Activated T-cell treated with anti-CD3 and anti-CD28 coated beads, Interleukin-2, amount 50 U/mL, for 72 hours (primary cell): ENCODE measurements at places on chromosomes 7 and 10. TPM values are rescaled to one million over a fixed set of nuclear protein-coding genes. Genes with fewer than 3 reads are reported as not detected.

DNA sequence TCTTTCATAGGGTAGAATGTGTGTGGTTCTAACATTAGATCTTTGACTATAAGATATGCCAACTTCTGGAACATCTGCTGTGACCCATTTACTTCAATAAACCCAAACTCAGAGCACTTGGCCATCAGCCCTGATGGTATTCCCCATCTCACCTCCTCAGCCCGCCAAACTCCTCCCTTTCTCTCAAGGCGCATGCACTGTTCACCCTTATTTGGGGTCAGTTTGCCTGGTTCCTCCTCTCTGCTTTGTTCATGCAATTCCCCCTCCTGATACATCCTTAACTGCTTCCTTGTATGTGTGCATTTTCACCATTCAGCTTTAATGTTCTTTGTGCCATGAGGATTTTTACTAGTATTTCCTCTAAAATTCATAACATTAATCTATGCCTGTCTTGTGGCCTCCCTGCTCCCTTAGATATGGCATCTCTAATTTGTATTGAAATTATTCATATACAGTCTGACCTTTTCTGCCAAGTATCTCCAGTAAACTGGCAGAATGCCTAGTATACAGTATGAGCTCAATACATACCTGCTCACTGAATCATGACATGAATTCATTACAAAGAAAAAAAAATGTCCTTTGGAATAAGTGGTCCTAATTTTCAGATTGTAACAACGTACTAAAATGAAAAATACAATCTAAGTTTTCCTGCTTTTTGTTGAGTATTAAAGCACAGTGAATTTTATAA is 336.8 kb upstream of the IGFBP3 start:
- no peak overlapping the region for H3K27ac ChIP-seq
- no peaks in the 10 kb centered on the region for H3K27me3 ChIP-seq
- H3K36me3 ChIP-seq, result peaks cover 7% of the 10 kb centered on the region
- no peak for DNase-seq
- no peak overlapping the region for H3K4me3 ChIP-seq

GRCh38 chr10:21458126-21458871 is 67.2 kb downstream of the SKIDA1 start:
- H3K4me3 ChIP-seq, result no peak overlapping the region
- no peak overlapping the region for H3K27ac ChIP-seq
- no peaks in the 10 kb centered on the region for H3K36me3 ChIP-seq
- no peaks in the 10 kb centered on the region for H3K4me1 ChIP-seq
- no peak for DNase-seq

- peaks cover 67% of the 10 kb centered on the region for H3K4me1 ChIP-seq
- no peaks in the 10 kb centered on the region for H3K27me3 ChIP-seq
- peak overlapping the region; percentile 82 for H3K27ac ChIP-seq
- H3K36me3 ChIP-seq, result peaks cover 43% of the 10 kb centered on the region
- H3K4me3 ChIP-seq, result peak overlapping the region; percentile 61
- DNase-seq, result no peak
Measured at GRCh38 chr7:155681663-155682062, 37.2 kb downstream of the RBM33 start.

H2BK1 gene
- total RNA-seq, result 4.4 TPM

GRCh38 chr7:53596230-53596629 is 560.8 kb downstream of the POM121L12 start:
- H3K4me1 ChIP-seq, result no peaks in the 10 kb centered on the region
- no peaks in the 10 kb centered on the region for H3K27me3 ChIP-seq
- no peak overlapping the region for H3K4me3 ChIP-seq
- no peak overlapping the region for H3K27ac ChIP-seq

ASAH2 gene
- 0.60 TPM for total RNA-seq

DNA sequence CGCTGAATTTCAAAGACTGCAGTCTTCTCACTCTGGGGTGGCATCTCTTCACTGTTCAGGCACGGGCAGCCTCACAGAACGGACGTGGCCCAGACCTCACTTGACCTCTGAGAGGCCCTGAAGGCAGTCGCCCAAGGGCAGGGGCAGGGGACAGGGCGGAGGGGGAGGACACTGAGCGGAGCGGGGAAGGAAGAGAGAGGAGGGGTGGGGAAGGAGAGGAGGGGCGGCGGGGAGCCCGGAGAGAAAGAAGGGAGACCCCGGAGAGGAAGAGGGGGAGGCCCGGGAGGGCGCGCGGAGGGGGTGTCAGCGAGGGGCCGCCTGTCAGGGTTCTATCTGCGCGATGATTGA is 58.7 kb upstream of the COMTD1 start:
- H3K27ac ChIP-seq, result no peak overlapping the region
- H3K27me3 ChIP-seq, result peaks cover 21% of the 10 kb centered on the region
- H3K4me3 ChIP-seq, result peak overlapping the region; percentile 80
- DNase-seq, result no peak
- no peaks in the 10 kb centered on the region for H3K4me1 ChIP-seq

DNA sequence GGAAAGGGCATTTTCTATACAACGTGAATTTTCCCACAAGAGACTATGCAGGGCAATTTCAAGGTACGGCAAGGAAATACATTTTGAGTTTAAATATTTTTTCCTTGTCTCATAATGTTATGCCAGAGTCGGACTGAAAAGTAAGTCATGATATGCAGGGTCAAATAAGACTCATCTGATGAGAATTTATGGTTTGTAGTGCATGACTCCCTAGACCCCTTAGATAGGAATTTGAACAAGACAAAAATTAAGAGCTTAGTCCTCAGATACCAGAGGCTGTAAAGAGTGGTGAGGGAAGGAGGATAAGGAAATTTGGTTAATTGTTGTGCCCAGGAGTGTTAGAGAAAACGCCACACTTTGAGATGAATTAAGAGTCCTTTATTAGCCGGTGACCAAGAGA is 616.6 kb downstream of the XPNPEP1 start:
- H3K4me1 ChIP-seq, result no peaks in the 10 kb centered on the region
- no peak for DNase-seq
- no peak overlapping the region for H3K4me3 ChIP-seq
- no peaks in the 10 kb centered on the region for H3K36me3 ChIP-seq
- H3K27me3 ChIP-seq, result no peaks in the 10 kb centered on the region

DNA sequence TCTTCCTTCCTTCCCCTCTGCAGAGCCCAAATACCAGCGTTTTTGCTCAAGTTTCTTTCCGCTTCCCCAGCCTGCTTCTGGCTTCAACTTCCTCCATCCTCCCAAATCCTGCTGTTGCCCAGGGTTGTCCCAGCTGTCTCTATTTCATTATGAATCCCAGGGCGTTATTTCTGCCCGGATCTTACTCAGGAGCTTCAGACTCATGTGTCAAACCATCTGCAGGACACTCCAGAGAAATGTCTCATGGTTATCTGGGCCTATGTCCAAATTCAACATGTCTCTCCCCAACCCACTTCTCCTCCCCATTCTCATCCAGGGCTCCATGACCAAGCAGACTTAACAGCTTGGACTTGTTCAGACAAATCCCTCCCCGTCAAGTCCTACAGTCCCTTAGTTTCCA is 15.6 kb downstream of the ARHGAP22 start:
- no peaks in the 10 kb centered on the region for H3K36me3 ChIP-seq
- no peak for DNase-seq
- H3K27me3 ChIP-seq, result no peaks in the 10 kb centered on the region
- no peak overlapping the region for H3K4me3 ChIP-seq

DNA sequence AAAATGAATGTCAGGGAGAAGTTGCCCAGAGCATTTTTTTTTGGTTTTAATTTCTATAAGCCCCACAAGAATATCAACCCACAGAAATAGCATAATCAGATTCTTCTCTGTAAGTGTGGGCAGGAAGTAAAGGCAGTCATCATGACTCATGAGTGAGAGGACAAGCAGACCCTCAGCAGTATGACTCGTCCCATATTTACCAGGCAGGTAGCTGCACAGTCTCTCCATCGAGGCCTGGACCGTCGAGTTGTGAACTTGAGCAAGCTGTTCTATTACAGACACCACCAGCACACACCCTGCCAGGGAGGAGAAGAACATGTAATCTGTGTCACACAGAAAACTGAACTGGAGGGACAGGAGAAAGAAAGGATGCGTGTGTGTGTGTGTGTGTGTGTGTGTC is 37.8 kb downstream of the AOAH start:
- peak overlapping the region; percentile 59 for H3K27ac ChIP-seq
- peak overlapping the region; percentile 73 for H3K4me3 ChIP-seq
- H3K4me1 ChIP-seq, result peaks cover 90% of the 10 kb centered on the region
- H3K36me3 ChIP-seq, result peaks cover 4% of the 10 kb centered on the region

- no peaks in the 10 kb centered on the region for H3K36me3 ChIP-seq
- peaks cover 6% of the 10 kb centered on the region for H3K27me3 ChIP-seq
- no peak overlapping the region for H3K4me3 ChIP-seq
- no peak for DNase-seq
Measured at GRCh38 chr7:76372984-76373833, 14.4 kb upstream of the YWHAG start.

- no peak for DNase-seq
- no peak overlapping the region for H3K4me3 ChIP-seq
- H3K36me3 ChIP-seq, result no peaks in the 10 kb centered on the region
- H3K27me3 ChIP-seq, result peaks cover 5% of the 10 kb centered on the region
- H3K4me1 ChIP-seq, result no peaks in the 10 kb centered on the region
Measured at GRCh38 chr7:69665369-69665768, 67.1 kb downstream of the AUTS2 start.

HOXA3 gene
- total RNA-seq, result not detected

GRCh38 chr7:30996256-30996655 is 32.5 kb downstream of the GHRHR start:
- H3K4me1 ChIP-seq, result no peaks in the 10 kb centered on the region
- no peak overlapping the region for H3K4me3 ChIP-seq
- DNase-seq, result no peak
- H3K36me3 ChIP-seq, result no peaks in the 10 kb centered on the region

GRCh38 chr7:106110885-106111654 is 1.0 kb downstream of the SYPL1 start:
- no peak for DNase-seq
- no peaks in the 10 kb centered on the region for H3K36me3 ChIP-seq
- H3K27ac ChIP-seq, result peak overlapping the region; percentile 95
- H3K27me3 ChIP-seq, result no peaks in the 10 kb centered on the region
- peaks cover 67% of the 10 kb centered on the region for H3K4me1 ChIP-seq
